ENCODE measurements at places on chromosomes 1 and 21. TPM values are rescaled to one million over a fixed set of nuclear protein-coding genes. Genes with fewer than 3 reads are reported as not detected.

ARHGEF10L gene
- total RNA-seq: 51.7 TPM

- DNase-seq: peak; percentile 63
Measured at GRCh38 chr1:191671236-191671635, 487.0 kb upstream of the RGS18 start.

- DNase-seq: no peak
Measured at GRCh38 chr1:21297975-21298374, 7.7 kb upstream of the ECE1 start.

GRCh38 chr21:26849428-26850115 lies 4.4 kb upstream of the ADAMTS1 start:
- peak; percentile 73 for DNase-seq

KRTAP11-1 gene
- total RNA-seq: not detected

WNT3A gene
- total RNA-seq: not detected

GRCh38 chr1:39795651-39796050 lies 7.0 kb upstream of the BMP8B start:
- DNase-seq: no peak

UBE2G2 gene
- 55.5 TPM for total RNA-seq

SLC35A3 gene
- total RNA-seq: 33.2 TPM

GRCh38 chr1:63951059-63951946 lies 177.5 kb downstream of the ROR1 start:
- DNase-seq: no peak

- peak; percentile 39 for DNase-seq
Measured at GRCh38 chr1:179121159-179121938, 39.5 kb downstream of the TOR3A start.

GRCh38 chr1:18327650-18328049 lies 153.1 kb upstream of the KLHDC7A start:
- DNase-seq: no peak

DNA sequence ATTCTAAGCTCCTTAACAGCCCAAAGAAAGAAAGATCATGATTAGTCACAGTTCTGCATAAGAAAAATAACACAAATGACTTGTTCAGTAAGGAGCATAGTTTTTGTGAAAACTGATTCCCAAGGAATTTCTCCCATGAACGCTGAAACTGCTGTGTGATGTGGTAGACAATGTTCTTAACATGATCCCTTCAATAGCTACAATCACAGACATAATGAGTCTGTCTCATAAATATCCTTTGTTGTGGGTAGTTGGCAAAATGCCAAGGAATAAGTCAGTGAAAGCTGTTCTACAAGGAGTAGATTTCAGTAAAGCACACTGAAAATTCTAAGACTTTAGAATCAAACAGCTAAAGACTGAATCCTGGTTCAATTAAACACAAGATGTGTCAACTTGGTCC lies 404.8 kb downstream of the HLX start:
- DNase-seq: peak; percentile 97

MMP23B gene
- total RNA-seq: 0.38 TPM

GRCh38 chr1:14163246-14163645 lies 435.2 kb upstream of the KAZN start:
- DNase-seq: no peak

All from LHCN-M2 (cell line).